ENCODE measurements at places on chromosomes 3 and 15.

- DNase-seq = no peak
Observed at GRCh38 chr3:129304146-129304961, 25.7 kb downstream of the HMCES start.

DNA sequence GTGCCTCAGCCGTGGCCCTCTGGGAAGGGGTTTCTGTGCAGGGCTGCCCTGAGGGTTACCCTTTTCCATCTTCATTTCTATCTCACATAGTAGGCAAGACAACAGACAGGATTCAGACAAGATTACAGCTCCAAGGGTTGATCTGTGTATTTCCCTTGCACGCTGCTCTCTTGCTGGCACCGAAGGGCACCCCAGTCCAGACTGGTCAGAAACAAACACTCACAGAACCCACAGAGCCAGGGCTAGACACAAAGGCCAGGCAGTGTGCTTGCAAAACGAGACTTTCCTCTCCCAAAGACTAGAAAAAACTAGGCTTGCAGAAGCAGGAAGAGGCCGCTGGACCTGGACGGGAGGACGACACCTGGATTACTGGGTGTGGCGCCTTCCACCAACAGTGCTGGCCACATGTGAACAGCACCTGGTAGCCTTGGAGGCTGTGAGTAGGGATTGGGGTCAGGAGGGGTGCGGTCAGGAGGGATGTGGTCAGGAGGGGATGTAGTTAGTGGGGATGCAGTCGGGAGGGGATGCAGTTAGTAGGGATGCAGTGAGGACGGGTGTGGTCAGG is 96.8 kb downstream of the BDH1 start:
- DNase-seq = no peak

DNA sequence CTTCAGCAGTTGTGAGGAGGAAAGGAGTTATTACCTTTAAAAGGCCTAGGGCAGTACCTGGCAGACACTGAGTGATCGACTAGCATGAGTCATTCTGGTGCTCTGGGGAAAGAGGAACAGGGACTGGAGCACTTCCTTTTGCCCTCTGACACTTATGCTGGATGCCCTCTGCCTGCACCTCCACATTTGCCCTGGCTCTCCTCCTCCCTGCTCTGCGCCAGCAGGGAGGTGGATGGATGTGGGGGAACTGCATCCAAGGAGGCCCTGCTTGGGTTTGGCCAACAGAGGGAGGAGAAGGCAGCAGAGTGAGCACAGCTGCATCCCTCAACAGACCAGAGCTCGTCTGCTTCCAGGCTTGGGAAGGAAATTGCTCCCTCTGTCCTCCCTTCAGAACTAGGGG is 75.0 kb downstream of the SEMA5B start:
- no peak for DNase-seq

DNA sequence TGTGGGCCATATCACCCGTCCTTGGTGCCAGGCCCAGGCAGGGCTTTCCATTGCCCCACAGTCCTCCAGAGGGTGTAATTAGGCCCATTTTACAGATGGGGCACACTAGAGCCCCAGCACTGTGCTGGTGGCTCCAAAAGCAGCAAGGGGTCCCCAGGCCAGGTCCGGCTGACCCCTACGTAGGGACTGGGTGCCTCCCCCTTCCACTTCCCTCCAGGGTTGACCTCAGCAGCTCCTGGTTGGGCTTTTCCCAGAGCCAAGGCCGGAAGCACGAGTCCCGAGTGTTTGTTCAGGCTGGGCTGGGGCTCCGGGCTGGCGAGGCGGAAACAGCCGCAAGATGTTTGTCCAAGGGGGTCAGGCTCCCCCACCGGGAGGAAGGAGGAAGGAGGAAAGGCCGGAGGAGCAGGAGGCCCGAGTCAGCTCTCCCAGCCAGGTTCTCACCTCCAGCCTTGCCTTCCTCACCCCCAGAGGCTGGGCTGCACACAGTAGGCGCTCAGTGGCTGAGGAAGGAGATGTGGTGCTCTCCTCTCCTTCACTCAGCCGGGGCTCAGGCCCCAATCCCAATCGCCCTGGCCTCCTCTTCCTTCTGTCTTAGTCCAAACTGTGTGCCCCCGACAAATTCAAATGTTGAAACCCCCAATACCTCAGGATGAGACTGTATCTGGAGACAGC is 17.1 kb upstream of the PLXND1 start:
- no peak for DNase-seq

GRCh38 chr3:45125550-45126026 is 20.6 kb downstream of the CDCP1 start:
- DNase-seq = no peak

GRCh38 chr15:74385733-74386132 is 18.3 kb upstream of the CYP11A1 start:
- DNase-seq = no peak

GRCh38 chr3:187618722-187619121 is 51.5 kb downstream of the SST start:
- DNase-seq = no peak
